ENCODE measurements at places on chromosomes 11 and 22.

DNA sequence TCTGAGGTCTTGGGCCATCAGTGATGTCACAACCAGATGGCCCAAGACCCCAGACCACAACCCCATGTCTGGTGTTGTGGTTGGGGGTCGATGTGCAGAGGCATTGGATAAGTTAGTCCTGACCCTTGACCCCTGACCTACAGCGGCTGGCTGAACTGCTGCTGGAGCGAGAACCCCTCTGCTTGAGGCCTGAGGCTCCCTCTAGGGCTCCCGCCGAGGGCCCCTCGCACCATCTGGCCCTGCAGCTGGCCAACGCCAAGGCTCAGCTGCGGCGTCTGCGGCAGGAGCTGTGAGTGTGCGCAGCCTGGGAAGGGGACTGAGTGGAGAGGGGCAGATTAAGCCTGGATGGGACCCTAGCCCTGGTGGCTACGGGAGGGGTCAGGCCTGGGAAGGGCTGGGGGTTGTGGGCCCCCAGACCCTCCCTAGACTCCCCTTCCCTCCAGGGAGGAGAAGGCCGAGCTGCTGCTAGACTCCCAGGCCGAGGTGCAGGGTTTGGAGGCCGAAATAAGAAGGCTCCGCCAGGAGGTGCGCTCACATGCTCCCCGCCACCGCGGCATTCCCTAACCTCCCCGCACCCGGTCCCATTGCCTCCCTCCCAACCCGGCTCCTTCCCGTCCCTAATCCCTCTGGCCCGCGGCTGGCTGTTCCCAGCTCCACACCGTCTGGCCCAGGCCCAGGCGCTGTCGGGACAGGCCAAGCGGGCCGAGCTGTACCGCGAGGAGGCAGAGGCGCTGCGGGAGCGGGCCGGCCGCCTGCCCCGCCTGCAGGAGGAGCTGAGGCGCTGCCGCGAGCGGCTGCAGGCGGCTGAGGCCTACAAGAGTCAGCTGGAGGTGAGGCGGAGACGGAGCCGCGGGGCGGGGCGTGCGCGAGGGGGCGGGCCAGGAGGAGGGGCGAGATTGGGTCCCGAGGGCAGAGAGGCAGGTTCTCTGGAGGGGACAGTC, 2.1 kb downstream of the CCDC88B start:
- DNase-seq, result peak; percentile 71

GRCh38 chr22:31096657-31097279, 10.6 kb downstream of the SELENOM start:
- no peak for DNase-seq

DNA sequence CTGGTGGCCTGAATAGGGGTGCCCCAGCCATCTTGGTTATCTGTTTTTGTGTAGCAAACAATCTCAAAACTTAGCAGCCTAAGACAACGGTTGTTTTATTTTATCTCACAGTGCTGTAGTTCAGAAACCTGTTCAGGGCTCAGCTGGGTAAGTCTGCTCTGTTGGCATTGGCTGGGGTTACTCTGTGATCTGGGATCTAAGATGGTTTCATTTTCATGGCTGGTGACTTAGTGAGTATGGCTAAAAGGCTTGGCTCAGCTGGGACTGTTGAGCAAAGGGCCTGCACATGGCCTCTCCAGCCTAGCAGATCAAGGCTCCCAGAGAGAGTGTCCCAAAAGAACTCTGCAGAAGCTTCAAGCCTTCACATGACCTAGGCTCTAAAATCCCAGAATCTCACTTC, 60.8 kb upstream of the POU2AF1 start:
- DNase-seq, result no peak

GRCh38 chr11:111725621-111726020, 40.6 kb downstream of the PPP2R1B start:
- no peak for DNase-seq

DNA sequence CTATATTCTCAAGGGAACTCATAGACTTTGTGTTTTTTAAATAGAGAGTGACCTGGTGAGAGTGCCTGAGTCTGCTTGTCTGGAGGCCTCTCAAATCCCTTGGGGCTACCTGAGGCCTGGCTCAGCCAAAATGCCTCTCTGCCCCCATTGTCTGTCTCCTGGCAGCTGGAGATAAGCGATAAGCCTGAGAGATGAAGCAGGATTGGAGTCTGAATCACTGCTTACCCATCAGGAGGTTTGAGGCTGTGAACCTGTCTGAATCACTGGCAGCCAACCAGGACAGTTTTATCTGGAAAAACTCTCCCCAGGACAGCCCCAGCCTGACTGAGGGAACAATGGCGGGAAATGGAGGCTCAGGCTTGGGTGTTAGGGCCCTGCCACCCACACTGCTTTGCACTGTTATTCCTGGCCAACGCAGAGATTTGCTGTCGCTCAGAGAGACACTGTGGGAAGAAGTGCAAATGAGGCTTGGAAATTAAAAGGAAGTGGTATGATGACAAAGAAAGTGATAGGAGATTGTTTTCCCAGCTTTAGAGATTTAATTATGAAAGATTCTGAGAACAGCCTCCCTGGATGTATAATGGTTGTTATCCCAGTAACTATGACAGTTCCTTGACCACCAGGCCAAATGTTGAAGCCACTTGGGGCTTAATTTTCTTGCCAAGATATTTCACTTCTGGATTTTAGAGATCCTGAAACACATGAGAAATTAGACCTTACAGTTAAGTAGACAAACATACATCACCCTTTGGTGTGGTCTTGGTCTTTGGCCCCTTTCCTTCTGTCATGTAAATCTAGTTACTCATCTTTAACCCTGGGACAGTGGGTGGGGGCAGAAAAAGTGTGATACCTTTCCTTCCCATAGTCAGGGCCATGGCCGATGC, 102.1 kb downstream of the RASSF10 start:
- DNase-seq, result no peak

DNA sequence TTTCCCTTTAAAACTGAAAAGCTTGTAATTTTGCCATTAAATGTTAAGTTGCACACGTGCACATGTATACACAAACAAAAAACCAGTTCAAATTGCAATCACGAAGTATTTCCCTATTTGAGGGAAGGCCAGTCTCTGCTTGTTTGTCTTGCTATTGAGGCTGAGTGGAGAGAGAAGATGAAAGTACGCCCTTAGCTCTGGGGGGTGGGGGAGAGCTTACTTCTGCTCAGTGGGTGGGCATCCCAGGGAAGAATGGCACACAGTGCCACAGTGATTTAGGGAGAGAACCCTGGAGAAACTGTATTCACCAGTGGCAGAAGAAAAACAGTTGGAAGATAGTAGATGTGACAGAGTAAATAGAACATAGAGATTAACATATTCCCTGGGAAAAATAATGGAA, 8.7 kb downstream of the YAP1 start:
- no peak for DNase-seq

DNA sequence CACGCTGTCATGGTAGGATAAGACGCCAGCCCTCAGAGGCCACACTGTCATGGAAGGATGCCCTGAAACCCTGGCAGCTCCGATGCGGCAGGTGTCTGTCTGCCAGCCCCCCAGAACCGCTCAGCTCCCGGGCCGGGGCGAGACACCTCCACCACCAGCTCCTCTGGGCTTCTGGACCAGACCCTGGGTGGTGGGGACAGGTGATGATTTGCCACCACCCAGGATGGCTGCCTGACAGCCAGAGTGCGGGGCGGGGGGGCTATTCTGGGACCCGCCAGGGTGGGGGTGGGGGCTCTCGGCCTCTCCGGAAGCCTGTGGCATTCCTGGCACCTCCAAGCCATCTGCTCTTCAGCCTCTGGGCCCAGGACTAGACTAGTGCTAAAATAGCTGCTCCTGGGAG, 9.4 kb downstream of the PHLDA2 start:
- no peak for DNase-seq

- no peak for DNase-seq
Observed at GRCh38 chr11:111460340-111460739, 51.8 kb downstream of the BTG4 start.

- no peak for DNase-seq
Observed at GRCh38 chr11:33877038-33877437, 14.8 kb downstream of the LMO2 start.

GRCh38 chr11:24855951-24856350, 359.1 kb downstream of the LUZP2 start:
- DNase-seq, result no peak

DNA sequence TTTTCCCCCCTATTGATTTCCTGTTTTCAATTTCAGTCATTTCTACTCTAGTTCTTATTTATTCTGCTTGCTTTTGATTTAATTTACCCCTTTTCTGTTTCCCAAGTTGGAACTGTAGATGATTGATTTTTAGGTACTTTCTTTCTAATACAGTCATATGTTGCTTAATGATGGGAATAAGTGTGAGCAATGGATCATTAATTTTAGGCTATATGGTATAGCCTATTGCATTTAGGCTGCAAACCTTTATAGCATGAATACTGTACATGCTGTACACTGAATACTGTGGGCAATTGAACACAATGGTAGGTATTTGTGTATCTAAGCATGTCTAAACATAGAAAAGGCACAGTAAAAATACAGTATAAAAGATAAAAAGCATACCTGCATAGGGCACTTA, 44.9 kb downstream of the DDX10 start:
- DNase-seq, result no peak

- peak; percentile 65 for DNase-seq
Observed at GRCh38 chr22:44455151-44455962, 42.7 kb downstream of the RTL6 start.

DNA sequence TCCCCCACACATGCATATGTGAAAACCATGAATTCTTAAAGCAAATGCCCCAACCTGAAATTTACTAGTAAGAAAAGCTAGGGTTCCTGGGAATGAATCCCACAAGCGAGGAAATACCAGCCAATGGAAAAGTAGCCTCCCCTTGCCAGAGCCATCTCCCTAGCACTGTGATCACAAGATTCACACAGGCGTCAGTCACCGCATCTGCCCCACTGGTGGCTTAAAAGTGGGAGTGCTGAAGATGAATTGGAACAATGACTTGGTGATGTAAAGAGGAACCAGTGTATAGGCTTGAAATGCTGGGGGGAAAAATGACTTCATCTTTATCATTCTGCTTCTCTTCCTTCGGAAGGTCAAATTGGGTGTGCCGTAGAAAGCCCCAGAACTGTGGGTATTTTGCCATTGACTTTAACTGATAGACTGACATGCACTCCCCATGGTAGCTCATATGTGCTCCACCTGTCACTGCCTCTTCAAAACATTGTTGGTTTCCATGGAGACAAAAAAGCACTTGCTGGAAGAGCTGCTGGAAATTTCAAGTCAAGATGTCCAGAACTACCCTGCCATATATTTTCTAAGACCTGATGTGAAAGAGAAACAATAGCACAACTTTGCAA, 19.2 kb upstream of the ASPHD2 start:
- no peak for DNase-seq

DNA sequence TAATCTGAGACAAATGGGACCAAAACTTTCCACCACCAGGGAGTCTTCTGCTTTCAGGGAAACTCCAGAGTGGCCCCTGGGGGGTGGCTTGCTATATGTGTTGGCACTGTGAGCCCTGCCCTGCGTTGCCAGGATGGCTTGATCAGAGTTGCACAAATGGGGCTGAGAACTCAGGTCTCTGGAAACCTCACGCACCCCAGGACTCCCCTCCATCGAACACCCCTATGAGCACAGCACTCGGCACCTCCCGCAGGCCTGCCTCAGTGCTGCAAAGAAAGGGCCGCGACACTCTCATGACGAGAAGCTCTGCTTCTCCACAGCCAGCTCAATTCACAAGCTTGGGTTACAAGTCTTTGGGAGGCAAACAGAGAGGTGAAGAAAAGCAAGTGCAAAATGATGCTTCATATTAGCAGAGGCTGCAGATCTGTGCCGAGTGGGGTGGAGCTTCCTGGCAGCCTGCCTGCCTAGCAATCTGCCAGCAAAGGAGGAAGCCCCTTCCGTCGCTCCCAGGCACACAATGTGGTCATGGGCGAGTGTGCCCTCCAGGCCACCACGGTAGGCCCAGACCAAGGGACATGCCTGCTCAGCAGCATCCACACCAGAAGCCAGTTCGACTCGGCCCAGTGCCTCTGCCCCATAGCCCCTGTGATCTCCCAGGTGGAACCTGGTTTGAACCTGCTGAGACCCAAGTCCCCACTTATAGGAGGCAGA, 55.7 kb downstream of the MYH9 start:
- peak; percentile 53 for DNase-seq

DNA sequence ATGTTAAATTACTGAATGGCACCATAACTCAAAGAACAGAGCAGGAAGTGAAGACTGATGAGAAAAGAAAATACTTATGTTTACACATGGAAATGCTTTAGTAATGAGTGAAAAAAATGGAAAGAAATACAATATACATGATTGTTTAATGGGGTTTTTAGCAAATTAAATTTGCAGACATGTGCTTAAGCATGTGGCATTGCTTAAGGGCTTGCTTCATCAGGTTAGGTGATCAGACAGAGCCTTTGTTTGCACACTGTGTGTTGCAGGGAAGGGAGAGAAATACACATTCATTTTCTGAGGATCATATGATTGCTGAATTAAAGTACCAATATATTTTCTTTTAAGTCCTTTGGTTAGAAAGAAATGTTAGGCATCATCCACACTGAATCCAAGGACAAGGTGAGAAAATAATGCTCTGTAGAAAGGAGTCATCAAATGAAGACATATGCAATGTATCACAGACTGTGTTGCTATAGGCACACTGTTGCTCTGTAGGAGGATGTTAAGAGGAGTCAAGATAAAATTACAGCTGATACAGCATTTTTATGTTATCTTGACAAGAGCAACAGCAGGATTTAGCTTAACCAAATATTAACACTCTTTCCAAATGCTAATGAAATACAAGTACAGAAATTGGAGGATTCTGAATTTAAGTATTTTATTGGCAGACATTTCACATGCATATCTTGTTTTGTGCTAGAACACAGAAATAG, 23.4 kb upstream of the ARHGAP20 start:
- DNase-seq, result no peak

DNA sequence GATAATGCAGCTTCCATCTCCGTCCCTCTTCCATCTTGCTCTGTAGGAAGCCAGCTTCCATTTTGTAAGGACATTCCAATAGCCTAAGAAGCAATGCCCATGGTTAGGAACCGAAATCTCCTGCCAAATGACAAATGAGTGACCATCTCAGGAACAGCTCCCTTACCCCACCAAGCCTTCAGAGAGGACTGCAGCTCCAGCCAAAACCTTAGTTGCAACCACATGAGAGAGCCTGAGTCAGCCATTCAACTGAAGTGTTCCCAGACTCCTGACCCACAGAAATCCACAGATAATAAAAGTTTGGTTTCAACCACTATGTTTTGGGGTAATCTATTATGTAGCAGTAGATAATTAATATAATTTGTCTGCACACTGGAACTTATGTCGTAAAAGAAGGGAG, 51.7 kb upstream of the LDLRAD3 start:
- DNase-seq, result no peak

DNA sequence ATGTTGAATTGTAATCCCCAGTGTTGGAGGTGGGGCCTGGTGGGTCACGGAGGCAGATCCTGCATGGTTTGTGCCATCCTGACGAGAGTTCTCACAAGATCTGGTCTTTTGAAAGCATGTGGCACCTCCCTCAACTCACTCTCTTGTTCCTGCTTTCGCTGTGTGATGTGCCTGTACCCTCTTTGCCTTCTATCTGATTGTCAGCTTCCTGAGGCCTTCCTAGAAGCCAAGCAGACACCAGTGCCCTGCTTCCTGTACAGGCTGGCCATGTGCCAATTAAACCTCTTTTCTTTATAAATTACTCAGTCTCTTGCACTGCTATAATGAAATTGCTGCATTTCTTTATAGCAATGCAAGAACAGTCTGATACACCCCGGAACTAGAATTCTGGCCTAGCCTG, 13.1 kb downstream of the PTPN5 start:
- DNase-seq, result no peak

GRCh38 chr11:103871923-103872551, 164.4 kb upstream of the DDI1 start:
- DNase-seq, result no peak

- DNase-seq, result no peak
Observed at GRCh38 chr11:46240371-46240770, 37.1 kb upstream of the CREB3L1 start.

- no peak for DNase-seq
Observed at GRCh38 chr11:130533871-130534270, 85.4 kb downstream of the ADAMTS15 start.

Measured in T-helper 22 cell (primary cell).